NCI-H1092 (cell line): ENCODE measurements at places on chromosomes 3 and 15.

DNA sequence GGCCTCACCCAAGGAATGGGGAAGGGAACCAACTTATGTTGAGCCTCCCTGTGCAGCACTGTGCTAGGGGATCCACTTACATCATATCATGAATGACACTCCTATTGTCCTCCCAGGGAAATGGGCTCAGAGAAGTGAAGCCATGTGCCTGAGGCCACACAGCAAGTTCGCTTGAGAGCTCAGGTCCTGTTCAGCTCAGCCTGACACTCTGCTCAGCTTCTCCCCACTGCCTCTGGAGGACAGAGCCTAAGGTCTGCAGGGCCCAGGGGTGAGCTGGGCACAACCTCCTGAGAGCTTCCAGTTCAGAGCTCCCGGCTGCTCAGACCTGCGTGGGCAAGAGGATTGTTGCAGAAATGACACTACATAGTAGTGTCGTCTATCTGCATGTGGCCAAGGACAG is 76.0 kb upstream of the SEC13 start:
- no peak for DNase-seq

DNA sequence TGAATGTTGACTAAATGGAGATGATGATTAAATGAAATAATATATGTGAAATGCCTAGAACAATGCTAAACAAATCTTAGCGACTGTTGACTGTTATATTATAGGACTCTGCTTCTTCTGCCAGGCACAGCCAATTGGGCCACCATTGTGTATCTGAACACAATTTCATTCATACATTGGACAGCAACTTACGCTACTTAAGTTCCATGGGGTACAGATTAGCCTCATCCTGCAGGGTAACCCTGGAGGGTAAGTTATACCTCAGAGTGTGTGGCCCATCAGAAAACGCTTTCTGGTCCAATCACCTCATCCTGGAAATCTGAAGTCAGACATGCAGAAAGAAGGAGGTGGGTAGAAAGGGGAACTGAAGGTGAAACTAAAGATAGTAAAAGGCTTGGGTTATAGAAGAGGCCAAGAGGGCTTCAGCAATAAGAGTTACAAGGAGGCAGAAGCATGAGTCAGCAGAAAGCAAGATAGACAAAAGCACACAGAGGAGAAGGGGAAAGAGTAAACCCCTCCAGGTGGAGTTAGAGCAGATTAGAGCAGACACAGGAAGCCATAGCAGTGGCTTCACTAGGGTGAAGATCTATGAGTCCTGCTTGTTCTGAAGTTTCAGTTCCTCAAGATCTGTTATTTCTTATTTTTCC is 119.3 kb upstream of the SLC24A5 start:
- no peak for DNase-seq

DNA sequence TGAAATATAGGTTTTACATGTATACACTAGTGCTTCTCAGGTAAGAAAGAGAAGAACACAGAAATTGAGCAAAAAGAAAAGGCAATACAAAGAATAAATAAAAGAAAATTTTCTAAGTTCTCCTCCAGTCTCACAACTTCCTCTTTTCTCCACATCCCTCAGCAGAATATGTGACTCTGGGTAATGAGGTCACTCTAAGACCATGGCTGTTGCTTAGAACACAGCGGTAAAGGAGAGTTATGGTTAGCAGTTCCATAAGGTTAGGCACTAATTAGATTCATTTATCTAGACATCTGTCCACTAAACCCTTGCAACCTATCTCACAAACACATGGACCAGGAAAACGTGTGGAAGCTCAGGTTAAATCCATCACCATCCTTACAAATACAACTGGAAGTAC is 47.9 kb downstream of the IGSF11 start:
- DNase-seq, result no peak

DNA sequence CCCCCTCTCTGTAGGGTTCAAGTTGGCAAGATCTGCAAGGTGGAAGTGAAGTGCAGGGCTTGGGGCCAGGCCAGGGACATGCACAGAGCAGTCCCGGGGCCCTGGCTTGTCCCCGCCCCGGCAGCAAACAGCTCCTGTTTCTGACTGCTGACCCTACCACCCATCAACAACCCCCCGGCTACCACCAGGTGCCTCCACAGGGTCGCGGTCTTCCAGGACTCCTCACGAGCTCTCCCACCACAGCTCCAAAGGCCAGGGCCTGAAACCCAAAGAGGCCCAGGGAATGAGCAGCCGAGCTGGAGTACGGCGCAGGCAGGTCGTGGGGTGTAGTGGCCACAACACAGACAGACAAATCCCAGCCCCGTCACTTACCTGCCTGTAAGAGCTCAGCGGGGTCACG is 121.3 kb upstream of the SMAD3 start:
- DNase-seq, result no peak

- no peak for DNase-seq
Observed at GRCh38 chr15:67358812-67359211, 104.2 kb downstream of the IQCH start.

DNA sequence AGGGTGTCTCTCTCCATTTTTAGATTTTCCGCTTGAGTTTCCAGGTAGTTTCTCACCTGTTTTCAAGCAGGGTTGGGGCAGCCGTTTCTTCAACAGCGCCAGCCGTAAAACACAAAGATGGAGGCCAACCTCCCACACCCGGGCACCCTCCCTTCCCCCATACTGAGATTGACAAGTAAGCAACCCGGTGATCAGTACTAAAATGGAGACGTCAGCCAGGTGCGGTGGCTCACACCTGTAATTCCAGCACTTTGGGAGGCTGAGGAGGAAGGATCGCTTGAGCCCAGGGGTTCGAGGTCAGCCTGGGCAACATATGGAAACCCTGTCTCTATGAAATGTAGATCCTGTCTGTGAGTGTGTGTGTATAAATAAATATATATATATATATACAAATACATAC is 903 bp upstream of the ZSCAN2 start:
- DNase-seq, result no peak

GRCh38 chr3:134029734-134030378 is at the start of gene SLCO2A1:
TSS of gene SLCO2A1 (minus strand) at chr3:134029925. CDS start at chr3:134029802, 123 bp downstream.
- DNase-seq, result peak; percentile 15

DNA sequence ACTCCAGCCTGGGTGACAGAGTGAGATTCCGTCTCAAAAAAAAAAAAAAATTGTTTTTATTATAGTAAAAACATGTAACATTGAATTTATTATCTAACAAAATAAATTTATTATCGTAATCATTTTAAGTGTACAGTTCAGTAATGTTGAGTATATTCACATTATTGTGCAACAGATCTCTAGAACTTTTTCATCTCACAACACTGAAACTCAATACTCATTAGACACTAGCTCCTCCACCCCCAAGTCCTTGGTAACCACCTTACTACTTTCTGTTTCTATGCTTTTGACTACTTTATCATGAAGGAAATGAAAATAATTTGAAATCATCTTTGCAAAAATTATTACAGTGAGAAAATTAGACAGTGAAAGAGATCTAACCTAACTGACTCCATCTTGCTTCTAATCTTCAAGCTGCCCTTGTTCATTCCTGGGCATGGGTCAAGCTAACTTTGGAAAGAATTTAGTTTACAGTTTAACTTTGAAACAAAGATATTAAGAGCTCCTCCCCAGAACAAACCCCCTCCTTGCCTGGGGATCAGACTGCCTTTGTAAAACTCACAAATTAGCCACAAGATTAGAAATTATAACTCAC is 15.0 kb upstream of the FYCO1 start:
- no peak for DNase-seq

GRCh38 chr15:72315706-72316370 is 4.1 kb downstream of the CELF6 start:
- no peak for DNase-seq

DNA sequence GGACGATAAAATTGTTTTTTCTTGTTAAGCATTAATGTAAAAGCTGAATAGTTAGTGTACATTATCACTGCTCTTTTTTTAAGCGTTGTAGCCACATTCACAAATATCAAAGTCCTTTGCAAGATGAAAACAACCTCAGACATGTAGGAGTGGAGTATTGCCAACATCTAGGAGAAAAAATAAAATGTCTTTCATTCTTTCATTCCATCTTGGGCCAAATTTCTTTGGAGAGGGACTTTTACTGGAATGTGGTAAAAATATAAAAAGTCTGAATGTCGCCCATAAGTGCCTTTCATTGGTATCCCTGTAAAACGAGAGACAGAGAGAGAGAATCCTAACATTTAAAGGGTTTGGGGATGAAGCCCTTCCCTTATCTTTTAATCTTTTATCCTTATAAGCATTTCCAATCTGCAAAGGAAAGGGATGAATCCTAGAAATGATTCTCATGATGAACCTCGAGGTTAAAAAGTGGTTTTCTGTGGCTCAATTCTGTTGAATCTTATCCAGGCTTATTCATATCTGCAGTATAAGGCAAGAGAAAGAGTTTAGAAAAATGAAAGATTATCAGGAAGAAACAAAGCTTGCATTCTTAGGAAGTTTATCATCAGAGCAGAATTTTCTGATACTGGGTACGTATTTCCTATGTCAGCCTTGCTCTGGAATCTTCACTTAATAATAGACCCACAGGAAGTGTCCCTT is 1031.7 kb downstream of the MCTP2 start:
- no peak for DNase-seq

DNA sequence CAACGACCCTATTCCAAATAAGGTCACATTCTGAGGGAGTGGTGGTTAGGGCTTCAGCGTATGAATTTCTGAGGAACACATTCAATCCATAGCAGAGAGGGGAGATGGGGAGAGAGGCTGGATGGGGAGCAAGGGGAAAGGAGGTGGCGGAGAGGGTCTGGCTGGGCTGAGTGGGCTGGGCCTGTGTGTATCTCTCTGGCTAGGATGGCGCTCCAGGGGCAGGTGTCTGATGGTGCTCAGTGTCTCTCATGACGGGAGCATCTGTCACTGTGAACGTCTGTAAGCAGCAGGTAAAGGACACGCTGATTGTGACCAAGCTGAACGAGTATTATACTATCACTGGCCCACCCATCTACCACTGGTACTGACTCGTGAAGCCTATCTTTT is 159.6 kb downstream of the XXYLT1 start:
- no peak for DNase-seq

DNA sequence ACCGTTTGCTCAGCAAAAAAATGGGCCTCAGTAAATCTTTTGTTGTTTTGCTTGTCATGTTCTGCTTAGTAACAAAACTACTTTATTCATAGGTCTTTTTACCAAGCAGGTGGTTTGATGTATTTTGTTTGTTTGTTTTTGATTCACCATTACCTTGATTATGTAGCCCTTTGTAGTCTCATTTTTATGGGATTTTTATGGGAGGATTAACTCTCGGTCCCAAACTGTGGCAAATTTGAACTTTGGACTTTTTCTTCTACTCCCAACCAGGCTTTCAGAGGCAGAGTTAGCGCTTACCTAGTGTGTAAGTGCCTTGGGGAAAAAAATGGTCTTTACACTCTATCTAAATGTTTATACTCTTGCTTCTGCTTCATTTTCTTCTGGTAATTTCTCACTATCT is 276.7 kb upstream of the POU1F1 start:
- no peak for DNase-seq

- no peak for DNase-seq
Observed at GRCh38 chr3:23518441-23518840, 287.3 kb upstream of the UBE2E1 start.

- DNase-seq, result peak; percentile 79
Observed at GRCh38 chr3:55244247-55244646, 242.9 kb downstream of the WNT5A start.

DNA sequence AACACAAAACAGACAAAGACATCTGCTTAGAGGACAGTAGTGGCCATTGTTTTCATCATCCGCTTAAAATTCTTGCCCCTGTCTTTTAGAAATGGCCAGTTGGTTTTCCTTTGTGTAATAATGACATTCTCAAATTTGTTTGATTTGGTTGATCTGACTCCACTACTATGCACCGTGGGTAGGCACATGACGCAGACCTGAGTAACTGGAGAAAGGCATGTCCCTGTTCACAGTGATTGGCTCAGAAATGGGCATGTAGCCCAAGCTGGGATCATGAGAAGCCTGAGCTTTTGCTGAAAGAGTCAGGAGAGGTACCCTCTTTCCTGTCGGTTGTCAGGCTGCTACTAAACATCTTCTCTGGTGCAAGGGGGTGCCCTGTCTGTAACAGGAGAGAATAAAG is 36.6 kb upstream of the MAGI1 start:
- DNase-seq, result no peak

DNA sequence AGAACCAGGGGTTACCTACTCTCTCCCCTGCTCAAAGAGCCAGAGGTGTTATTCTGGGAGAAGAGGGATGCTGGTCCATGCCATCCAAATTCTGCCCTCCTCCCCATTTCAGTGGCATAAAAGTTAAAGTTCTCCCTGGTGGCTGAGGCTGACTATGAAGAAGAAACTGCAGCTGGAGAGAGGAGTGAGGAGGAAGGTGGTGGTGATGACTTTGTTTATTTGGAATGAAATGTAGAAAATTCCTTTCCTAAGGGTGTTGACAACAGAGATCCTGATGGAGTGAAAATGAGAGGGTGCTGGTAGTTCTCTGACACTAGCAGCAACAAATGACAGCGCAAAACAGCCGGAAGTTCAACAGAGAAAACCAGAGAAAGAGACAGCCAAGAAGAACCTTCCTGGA is 100.4 kb downstream of the PCCB start:
- no peak for DNase-seq

- no peak for DNase-seq
Observed at GRCh38 chr3:141722081-141722480, 16.0 kb upstream of the RNF7 start.

DNA sequence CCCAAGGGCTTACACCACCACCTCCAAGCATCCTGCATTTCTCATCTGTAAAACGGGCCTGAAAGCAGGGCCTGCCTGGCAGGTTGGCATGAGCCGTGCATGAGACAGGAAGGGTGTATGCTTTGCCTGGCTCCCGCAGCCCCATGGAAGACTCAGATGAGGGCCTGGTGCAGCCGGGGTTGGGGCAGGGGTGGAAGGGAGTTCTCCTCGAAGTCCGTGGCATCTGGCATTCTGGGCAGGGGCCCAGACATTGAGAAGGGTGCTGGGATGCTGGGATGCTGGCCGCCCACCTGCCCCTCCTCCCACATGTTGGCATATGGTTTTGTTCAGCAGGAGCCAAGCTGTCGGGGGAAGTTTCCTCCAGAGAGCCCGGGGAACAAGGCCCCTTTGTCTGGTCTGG is 13.0 kb upstream of the FBLN2 start:
- DNase-seq, result no peak

DNA sequence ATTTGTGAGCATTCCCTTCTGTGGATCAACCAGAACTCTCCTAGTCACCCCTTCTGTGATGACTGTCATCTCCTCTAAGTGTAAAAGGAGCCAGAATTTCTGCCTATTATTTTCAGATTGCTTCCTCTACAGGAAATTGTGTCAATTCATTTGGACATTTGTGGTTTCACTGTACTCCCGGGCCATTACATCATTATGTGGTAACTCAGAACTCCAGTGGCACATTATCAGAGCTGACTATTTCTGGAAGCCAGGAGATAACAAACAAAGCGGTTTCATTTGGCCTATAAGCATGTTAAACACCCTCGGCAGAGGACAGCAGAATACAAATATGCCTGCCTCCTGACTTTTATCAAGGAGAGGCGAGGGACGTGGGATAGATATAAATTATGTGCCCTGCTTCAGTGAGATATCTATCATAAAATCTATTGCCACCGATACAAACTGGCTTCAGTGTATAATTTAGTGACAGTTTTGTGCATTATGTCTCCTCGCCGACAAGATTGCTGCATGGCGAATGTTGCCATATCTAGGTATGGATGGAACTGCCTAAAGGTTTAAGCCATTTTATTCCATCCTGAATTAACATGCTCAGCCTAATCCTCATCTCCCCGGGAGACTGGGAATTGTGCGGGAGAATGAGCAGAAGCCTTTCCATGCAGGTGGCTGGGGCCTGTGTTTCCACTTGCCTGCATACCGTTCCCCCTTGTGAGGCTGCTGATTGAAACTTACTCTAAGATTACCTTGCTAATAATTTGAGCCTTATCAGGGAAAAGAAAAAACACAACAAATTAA is 193.4 kb upstream of the SEMA6D start:
- DNase-seq, result no peak

GRCh38 chr15:78035861-78036476 is 41.5 kb downstream of the TBC1D2B start:
- DNase-seq, result no peak

- no peak for DNase-seq
Observed at GRCh38 chr3:55558316-55558715, 71.2 kb upstream of the WNT5A start.
